ENCODE measurements at places on chromosomes 16 and 17.

- DNase-seq, result no peak
Observed at GRCh38 chr17:28745786-28746411, 2.1 kb downstream of the TRAF4 start.

DNA sequence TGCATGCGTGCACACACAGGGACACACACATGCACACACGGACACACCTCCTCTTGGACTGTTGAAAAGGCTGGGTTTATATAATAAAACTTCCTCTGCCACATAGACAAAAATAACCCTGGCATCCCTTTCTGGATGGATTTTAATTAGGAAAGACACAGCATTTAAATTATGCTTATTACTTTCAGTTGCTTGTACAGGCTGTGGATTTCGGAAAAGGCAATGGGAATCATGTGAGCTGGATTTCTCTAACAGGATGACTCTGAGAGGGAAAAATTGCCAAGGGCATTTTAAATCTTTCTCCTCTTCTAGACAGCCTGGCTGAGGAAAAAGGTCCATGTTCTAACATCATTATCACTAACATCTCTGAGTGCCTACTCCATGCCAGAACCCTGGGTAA is 75.9 kb downstream of the HLF start:
- no peak for DNase-seq

GRCh38 chr16:76193906-76194615 is 83.1 kb upstream of the CNTNAP4 start:
- no peak for DNase-seq

GRCh38 chr17:9792181-9792840 is 919 bp upstream of the DHRS7C start:
- no peak for DNase-seq

DNA sequence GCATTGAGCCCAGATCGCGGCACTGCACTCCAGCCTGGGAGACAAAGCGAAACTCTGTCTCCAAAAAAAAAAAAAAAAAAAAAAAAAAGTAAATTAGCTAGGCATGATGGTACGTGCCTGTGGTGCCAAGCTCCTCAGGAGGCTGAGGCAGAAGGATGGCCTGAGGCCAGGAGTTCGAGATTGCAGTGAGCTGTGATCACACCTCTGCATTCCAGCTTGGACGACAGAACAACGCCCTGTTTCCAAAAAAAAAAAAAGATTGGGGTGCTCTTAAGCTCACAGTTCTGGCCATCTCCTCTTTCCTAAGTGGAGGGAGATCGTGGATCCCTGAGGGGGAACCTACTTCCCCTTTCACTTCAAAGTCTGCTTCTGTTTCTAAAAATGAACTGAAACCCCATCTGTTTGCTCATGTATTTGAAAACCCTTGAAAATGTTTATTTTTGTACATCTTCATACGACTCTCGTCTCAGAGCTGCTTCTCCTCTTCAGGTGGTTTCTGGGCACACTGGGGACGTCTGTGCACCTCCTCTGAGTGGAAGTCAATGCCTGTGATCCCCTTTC is 138.8 kb downstream of the PRKCA start:
- no peak for DNase-seq

Measured in GOT3 (cell line).